ENCODE measurements at places on chromosomes 11 and 22.
A peak's percentile ranks its signal among the peaks of the same experiment; 100 is the strongest.

- no peak for DNase-seq
Observed at GRCh38 chr11:31820438-31820818, 9.3 kb upstream of the PAX6 start.

DNA sequence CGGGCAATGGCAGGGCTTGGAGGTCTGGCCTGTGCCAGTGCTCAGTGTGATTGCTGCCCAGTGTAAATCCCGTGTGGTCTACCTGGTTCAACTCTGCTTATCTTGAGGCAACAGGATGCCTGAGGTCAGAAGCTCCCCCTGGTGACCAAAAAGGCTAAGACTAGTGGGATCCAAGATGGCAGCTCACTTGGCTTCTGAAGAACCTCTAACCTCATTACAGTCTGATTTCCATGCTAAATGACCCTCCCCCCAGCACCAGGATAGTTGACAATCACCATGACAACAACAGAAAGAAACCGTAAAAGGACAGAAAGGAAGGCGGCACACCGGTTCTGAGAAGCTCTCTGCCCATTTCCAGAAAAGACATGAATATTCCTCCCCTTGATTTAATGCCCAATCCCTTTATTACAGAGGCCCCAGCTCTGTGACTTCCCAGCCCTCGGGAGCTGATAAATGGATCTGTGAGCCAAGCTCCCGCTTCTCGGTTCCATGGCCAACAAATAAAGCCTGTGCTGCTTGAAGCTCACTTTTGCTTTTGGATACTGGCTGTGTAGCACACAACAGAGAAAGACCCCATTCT is 398.4 kb downstream of the CTTN start:
- no peak for DNase-seq

DNA sequence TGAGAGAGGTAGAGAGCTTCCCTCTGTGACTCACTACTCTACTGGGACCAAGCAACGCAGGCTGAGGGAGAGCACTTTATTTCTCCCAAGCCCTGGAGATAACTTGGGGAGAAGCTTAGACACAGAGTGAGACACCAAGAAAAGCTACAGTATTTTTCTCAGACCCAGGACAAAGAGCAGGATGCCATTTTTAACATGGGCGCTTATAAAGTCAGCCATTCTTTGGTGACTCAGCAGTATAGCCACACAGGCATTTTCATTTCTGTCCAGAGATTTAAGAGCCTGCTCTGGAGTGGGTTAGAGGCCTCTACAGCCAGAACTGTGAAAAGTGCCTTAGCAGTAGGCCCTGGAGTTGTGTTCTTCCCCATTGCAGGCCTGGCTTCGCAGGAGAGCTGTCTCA is 55.0 kb upstream of the GLYAT start:
- DNase-seq, result no peak

- no peak for DNase-seq
Observed at GRCh38 chr11:73579641-73580434, 18.1 kb downstream of the FAM168A start.

DNA sequence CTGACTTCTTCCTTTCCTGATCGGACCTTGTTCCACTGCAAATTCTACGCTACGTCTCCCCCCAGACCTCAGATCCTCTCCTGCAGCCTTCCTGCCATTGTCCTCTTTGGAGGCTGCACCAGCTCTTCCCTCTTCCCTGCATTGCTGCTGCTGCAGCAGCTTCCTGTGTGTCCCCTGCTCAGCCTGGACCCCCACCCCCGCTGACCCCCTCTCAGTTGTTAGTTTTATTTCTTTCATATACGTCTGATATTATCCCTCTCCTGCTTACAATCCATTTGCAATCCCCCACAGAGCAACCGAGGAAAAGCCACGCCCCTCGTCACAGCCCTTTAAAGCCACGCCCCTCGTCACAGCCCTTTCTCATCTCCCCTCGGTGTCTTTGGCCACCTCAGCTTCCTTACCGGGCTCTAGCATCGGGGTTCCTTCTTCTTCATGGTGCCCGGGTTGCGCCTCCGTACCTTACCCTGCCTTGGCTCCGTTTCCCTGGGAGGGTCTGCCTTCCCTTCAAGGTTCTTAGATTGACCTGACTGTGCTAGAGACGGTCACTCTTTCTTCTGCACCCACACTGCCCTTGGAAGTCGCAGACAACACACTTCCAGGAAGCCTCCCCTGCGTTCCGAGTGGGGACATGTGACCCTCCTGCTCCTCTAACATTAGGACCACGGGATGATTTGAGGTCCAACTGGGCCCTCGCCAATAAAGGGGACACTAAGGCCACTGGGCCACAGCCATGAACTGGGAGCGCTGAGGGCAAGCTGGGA is 4.8 kb downstream of the MRGPRG start:
- DNase-seq, result no peak

GRCh38 chr11:60926500-60926899 is 2.2 kb downstream of the TMEM132A start:
- no peak for DNase-seq

DNA sequence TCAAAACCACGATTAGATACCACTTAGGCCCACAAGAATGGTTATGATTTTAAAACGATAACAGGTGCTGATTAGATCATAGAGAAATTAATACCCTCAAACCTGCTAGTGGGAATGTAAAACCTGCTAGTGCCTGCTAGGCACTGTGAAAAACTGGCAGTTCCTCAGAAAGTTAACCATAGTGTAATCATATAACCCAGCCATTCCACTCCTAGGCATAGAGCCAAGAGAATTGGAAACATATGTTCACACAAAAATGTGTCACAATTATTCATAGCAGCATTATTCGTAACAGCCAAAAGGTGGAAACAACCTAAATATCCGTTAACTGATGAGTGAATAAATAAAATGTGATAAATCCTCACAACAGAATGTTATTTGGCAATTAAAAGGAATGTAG is 122.2 kb upstream of the SYN3 start:
- DNase-seq, result no peak

DNA sequence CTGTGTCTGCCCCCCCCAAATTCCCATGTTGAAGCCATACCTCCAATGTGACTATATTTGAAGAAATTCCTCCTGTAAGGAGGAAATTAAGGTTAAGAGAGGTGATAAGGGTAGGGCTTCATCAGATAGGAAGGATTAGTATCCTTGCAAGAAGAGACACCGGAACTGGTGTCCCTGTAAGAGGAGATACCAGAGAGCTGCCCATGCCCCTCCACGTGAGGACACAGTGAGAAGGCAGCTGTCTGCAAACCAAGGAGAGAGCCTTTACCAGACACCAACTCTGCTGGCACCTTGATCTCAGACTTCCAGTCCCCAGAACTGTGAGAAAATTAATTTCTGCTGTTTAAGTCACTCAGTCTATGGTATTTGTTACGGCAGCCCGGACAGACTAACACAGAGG is 109.3 kb downstream of the ARFGAP2 start:
- DNase-seq, result no peak

DNA sequence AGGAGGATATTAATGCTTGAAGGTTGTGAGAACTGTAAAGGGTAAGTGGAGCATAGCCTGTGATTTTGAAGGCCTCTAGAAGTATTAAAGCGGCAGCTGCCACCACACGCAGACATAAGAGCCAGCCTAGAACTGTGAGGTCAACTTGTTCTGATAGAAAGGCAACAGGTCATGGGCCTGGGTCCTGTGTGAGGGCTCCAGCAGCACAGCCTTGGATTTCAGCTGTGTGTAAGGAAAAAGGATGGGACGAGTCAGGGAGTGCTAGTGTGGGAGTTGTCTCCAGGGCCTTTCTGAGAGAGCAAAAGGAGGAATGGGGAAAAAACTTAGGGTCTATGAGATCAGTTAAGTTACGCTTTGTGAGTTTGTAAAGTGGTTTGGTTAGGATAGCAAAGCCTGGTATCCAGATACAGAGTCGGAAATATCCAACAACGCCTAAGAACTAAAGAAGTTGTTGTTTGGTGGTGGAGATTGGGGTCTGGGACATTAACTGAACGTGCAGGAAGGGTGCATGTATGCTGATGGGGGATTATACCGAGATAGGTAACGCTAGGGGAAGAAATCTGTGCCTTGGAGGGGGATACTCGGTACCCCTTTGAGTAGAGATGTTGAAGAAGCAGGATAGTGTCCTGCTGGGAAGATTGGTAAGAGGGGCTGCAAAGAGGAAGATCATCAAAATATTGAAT is 17.4 kb upstream of the ANO1 start:
- no peak for DNase-seq

GRCh38 chr11:86469491-86470388 is 95.1 kb downstream of the CCDC81 start:
- no peak for DNase-seq

- DNase-seq, result peak; percentile 44
Observed at GRCh38 chr22:50530877-50531545, 1.2 kb upstream of the TYMP start.

DNA sequence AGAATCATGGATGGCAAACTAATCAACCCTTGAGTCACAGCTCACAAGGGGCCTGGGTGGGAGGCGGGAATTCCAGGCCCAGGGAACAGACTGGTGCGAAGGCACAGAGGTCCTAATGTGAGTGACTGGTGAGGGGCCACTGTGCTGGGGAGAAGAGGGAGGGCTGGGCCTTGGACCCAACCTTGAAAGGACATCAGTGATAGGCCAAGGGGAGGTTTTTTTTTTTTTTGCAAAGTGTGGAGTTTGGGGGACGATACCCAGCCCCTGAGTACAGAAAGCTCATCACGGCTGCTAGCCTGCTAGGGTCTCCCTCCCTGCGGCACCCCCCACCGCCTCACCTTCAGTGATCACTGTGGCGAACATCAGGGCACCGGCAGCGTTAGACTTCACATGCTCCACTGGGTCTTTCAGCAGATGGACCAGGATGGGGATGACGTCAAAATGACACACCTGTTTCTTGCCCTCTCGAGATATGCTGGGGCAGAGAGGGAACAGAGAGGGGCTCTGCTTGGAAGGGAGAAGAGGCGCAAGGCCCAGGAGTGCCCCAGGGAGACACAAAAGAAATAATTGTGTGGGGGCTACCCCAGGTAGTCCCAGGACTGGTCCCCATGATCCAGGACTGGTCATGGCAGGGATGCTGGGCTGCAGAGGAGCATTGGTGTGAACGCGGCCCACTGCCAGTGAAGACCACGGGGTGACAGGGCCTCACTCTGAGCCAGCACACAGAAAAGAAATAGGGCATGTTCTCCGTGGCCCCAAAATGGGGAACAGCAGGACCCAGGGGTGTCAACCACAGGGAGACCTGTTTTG is 8.6 kb upstream of the GNAZ start:
- DNase-seq, result no peak

DNA sequence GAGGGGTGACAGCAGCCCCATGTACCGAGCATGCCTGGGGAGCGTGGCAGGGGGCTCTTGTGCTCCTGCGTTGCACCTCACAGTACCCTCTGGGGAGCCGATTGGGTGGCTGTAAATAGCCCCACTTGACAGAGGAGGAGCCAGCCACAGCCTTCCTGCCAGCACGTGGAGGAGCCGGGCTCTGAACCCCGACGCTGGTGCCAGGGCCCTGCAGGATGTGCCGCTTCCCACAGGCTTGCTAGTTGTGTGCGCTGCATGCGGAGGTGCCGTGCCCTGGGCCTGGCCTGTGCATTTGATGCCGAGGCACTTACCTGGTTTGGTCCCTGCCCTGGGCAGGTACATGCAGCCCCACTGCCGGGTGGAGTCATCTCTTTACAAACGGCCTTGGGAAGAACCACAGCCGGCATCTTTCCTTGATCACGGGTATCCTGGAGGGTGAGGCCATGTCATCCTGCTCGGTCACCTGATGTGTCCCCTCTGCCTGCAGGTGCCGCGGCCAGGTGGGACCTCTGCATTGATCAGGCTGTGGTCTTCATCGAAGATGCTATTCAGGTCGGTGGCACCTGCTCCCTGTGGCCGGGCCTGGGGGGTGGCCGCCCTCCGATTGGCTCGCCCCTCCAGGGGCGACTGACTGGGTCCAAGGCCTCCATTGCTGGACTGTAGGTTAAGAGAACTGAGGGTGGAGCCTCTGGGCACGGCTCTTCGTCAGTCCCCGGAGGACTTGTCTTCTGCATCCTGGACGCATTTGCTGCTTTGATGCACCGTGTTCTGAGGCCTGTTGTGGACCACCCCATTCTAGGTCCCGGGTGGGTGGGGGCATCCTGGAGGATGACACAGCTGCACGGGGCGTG is 5.0 kb downstream of the TPCN2 start:
- no peak for DNase-seq

DNA sequence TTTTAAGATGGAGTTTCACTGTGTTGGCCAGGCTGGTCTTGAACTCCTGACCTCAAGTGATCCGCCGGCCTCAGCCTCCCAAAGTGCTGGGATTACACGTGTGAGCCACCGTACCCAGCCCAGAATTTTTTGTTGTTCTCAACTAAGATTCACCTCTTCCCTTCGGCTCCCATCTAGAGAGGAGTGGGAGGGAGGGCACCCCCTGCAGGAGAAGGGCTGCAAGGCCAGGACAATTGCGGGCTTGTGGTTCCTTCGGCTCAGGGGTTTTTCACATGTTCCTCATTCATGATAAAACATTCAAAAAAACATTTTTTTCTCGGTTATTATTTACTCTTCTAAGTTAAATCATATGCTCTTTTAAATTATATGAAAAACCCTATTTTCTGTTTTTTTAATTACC is 201.1 kb upstream of the LRRC4C start:
- DNase-seq, result no peak

DNA sequence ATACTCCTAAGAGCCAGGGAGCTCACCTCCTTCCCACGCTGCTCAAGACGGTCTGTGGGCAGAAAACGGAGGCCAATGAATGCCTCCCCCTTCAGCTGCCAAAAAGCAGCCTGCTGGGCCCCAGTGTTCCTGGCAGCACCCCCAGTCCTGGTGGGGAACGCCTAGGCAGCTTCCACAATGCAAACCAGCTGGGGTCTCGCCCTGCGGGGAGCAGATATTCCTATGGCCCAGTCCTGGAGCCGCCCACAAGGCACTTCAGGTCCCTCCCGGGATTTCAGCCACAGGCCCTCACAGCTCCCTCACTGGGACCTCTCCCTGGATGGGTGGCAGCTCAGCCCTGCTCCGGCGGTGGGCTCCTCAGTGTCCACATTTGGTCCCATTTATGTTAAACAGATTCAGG is 29.2 kb downstream of the A4GALT start:
- DNase-seq, result no peak

GRCh38 chr22:29772170-29772641 is 5.0 kb downstream of the UQCR10 start:
- no peak for DNase-seq

- DNase-seq, result no peak
Observed at GRCh38 chr11:124748481-124749343, 3.3 kb downstream of the VSIG2 start.

GRCh38 chr22:46340676-46341075 is 5.2 kb downstream of the TRMU start:
- no peak for DNase-seq

DNA sequence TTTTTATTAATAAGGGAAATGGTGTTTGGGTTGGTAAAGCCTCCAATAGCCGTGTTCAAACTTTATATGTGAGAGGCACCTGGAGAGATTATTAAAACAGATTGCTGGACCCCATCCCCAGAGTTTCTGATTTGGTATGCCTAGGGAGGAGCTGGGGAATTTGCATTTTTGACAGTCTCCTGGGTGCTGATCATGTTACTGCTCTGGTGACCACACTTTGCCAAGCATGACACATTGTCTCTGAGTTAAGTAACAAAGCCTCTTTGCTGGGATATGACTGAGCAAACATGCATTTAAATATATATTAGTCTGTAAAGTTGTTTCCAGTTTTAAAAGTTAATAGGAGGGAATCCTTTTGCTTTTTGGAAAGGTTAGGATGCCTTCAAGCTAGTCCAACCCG is 140.4 kb downstream of the NAV2 start:
- no peak for DNase-seq

GRCh38 chr11:75547617-75548058 is 14.4 kb upstream of the SERPINH1 start:
- no peak for DNase-seq
